ENCODE measurements at places on chromosomes 5 and 9.
A peak's percentile ranks its signal among the peaks of the same experiment; 100 is the strongest.

- no peak for DNase-seq
Measured at GRCh38 chr9:13139641-13140171, 139.8 kb downstream of the MPDZ start.

DNA sequence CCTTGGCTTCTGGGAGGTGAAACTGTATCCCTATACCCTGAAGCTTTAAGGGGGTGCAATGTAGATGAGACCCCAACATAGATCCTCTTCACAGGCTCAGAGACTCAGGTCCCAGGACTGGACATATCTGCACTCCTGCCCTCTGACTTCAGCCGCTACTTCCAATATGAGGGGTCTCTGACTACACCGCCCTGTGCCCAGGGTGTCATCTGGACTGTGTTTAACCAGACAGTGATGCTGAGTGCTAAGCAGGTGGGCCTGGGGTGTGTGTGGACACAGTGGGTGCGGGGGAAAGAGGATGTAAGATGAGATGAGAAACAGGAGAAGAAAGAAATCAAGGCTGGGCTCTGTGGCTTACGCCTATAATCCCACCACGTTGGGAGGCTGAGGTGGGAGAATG is 5.4 kb downstream of the CA9 start:
- no peak for DNase-seq

DNA sequence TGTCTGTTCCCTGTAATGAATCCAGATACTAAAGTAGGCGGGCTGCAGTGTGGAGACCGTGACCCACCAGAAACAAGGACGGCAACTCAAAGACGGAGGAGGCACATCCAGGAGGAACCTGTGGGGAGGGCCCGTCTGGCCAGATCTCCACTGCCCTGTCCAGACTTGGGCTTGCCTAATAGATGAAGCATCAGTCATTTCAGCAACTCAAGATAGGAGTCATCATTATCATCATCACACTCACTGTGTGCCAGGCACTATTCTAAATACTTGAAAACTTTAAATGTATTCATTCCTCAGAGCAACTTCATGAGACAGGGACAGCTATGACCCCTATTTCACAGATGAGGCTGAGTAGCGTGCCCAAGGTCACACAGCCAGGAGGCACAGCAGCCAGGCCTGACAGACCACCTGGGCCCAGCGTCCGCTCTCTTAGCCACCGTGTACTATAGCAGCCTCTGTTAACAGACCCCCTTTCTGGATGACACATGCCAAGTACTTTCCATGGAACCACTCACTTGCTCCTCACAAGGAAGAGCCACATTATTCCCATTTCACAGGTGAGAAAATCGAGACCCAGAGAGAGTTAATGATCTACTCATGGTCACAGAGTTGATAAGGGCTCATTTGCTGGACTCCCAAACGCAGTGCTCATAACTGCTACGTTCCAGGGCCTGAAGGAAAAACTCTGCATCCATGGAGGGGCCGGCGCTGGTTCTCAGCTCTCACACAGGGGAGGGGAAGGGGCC is 4.9 kb upstream of the IL4 start:
- DNase-seq: no peak

DNA sequence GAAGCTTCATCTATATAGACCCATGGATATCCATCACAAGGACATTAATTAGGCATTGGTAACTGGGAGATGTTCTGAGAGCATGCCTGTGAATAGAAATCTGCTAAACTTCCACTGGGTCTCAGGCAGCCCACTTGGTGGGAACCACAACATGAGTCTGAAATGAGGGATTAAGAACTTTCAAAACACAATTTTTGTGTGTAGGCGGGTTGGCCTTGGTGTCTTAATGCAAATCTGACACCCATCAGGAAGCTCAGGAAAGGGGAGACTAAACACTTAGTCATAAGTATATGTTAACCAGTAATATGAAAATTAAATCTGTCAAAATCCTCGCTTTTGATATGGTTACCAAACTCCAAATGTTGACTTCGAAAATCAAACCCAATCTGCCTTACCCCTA is 113.2 kb downstream of the FANCC start:
- DNase-seq: no peak

DNA sequence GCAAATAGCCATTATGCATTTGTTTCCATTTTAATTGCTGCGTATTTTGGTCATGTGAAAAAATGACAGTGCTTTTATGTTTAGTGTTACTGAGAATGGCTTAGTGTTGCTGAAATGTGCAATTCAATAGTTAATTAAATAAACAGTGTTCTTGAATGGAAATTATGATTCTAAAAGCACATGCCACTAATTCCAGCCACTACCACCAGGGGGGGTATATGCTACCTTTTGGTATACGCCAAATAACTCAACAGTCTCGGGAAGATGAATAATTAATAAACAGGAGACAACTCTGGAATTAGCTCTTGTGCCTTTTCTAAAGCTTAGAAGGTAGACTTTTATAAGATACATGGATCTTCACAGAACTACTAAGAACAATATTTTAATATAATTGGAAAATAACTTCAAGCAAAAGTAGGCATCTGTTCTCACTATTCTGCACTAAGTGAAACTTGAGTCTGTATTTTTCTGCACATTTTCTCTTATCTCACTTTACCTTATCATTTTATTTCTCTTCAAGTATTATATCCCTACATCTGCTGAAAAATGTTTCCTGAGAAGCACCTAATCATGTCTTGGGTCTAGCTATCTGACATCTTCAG is 83.5 kb upstream of the MINAR2 start:
- peak; percentile 60 for DNase-seq

GRCh38 chr5:35990941-35991611 is at the start of gene UGT3A1:
TSS of gene UGT3A1 (minus strand) at chr5:35991390. CDS start at chr5:35991240, 150 bp downstream.
- DNase-seq: no peak

DNA sequence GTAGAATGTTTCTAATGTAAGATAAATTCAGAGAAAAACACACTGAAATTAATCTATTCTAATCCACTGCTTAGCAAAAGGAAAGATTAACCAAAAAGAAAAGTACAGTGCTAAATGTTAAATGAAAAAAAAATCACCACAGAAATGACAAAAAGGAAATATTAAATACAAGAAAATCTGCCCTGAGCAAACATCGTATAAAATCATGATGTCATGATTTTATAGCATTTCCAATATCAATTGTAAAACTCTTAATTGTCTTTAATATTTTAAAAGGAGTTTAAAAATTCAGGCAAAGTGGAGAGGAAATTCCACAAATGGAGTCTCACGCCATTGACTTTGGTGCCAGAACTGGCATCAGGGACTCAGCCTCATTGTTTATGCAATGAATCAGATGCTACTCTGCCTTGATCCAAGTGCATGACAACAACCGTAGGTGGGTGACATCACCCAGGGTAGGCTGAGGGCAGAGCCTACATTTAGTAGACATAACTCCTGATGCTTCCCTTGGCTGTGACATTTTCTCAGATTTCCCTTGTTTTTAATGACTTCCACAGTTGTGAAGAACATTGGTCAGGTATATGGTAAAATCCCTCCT is 696.8 kb downstream of the SEMA5A start:
- no peak for DNase-seq

GRCh38 chr9:18002718-18003438 is 424.0 kb downstream of the SH3GL2 start:
- no peak for DNase-seq

- no peak for DNase-seq
Measured at GRCh38 chr5:89520771-89521170, 637.8 kb upstream of the MEF2C start.

DNA sequence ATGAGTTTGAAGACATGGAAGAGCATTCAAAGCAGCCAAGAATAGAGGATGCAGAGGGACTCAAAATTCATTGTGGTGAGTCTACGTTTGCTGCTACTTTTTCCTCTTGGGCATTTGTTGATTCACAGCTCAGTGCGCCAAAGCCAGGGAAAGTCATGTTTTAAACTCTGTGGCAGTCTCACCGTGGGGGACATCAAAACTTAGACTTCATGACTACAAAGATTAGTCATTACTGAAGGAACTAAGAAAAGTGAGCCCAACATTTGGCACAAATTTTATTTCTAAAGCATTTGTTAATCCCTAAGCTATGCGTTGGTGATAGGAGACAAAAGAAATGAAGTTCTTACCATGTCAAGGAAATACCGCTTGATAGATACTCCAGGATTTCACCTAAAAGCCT is 73.7 kb upstream of the MTAP start:
- no peak for DNase-seq

DNA sequence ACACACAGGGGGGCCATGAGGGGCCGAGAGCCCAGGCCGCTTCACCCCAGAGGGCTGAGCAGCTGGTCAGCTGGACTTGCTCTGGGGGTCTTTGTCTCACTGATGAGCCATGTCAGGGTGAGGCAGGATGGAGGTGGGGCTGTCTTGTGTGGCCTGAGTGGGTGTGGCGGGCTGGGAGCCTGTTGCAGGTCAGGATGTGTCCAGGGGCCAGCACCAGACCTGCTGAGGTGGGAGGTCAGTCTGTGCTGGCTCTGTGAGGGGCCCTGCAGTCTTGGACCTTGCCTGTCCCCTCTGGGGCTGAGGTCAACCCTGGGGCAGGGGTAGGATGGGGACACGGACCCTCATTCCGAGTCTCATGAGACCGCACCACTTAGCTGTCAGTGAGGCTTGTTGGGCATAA is 56.9 kb downstream of the RXRA start:
- no peak for DNase-seq

DNA sequence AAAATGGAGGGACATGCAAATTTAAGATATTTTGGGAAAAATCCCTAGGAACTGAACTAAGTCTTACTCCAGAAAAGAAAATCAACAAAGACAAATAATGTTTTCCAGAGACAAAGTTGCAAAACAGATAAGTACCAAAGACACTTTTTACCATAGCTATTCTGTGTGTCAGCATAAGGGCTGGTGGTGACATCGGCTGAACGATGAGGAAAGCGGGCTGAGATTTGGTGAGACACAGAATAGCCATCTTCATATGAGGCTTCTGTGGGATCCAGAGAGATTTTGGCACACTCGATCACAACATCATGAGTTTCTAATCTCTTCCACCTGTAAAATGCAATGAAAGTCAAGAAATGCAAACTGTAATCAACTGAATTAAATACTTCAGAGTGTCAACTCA is 32.3 kb downstream of the TSC1 start:
- DNase-seq: no peak

DNA sequence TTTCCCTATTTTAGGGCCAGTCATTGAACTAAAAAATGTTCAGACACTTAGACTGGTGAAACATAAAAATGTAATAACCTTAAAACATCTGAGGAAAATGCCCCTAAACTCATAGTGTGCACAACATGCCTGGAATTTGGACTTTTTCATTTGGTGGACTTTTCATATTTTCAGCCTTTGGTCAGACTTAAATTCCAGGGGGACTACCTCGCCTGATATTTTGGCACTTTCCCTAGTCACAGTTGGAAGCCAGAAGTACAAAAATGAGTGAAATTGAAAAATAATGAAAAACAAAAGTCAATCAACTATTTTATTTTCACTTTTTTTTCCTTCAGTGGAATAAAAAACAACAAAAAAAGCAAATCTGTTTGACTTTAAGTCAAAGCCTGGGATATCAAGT is 256.2 kb downstream of the ACTL7B start:
- DNase-seq: no peak

DNA sequence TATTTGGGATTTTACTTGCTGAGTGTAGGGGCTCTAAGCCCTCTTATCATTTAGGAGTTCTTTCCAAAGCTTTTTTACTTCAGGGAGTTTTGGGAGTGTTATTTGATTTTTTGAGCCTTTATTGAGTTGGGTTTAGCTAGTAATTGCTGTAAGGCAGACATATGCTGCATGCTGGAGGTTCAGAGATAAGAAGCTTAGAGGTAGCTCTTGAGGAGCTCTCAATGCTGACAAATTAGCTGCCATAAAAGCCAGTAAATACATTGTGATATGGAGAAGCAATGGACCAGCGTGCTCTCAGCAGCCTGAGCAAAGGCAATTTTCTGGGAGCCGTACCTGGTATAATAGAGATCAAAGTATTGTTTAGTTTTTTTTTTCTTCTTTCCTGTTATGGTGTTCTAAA is 11.6 kb downstream of the ARHGEF28 start:
- DNase-seq: no peak

GRCh38 chr9:133518200-133518599 is 6.6 kb downstream of the MYMK start:
- no peak for DNase-seq

- DNase-seq: no peak
Measured at GRCh38 chr5:125274938-125275724, 528.7 kb upstream of the ZNF608 start.

DNA sequence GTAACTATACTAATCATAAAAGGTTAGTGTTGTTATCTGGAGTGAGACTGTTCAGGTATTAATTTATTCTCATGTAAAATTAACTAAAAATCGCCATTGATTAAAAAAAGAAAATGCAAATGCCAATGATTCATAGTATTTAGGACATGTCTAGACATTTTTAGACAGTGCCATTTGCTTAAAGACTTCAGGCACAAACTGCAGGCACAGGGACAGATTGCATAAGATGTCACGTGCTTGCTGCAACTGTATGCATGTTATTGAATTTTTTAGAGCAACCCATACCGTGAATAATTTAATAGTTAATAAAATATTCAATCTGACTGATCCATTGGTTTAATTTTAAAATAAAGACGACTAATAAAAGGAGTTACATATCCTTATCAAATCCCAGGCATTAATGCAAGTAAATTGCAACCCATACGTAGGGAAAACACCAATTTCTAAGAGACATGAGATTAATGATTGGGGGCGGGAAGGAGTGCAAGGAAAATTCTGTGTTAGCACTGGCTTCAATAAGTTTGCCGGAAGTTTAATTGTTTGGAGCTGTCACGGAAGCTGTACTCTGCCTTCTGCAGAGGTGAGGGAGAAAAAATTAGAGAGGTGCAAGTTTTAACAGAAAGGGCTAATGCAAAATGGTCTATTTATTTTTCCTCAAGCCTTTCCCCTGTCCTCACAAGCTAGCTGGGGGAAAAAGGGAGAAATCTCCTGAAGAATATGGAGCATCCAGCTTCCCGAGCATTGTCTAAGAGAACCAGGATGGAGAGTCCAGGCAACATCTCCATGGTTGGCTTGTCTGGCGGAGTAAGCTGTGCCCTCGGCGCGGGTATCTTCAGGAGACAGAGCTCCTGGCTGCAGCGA is 2.9 kb downstream of the EDIL3 start:
- DNase-seq: no peak
